Cerebellar nuclear complex (tissue), 1 donor: ENCODE measurements at places on chromosomes 1 and 21.
A peak's percentile ranks its signal among the peaks of the same experiment; 100 is the strongest.

DNA sequence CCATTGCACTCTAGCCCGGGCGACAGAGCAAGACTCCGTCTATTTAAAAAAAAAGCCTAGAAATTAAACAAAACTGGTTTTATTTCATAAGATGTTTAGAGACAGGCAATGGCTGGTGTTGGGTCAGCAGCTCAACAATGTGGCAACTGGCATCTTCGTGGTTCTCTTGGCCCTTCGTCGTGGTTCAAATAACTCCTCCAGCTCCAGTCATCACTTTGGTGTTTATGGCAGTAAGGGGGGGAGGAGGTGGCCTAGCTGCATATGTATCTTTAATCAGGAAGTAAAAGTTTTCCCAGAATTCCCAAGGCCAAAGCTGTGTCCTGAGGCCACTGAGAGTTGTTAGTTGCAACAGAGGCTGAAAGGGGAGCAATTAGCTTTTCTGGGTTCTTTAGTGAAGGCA lies 13.0 kb upstream of the LTN1 start:
- DNase-seq, result no peak

- DNase-seq, result no peak
Observed at GRCh38 chr1:109823543-109824348, 60.0 kb upstream of the EPS8L3 start.

- no peak for DNase-seq
Observed at GRCh38 chr1:53354119-53354518, 26.2 kb upstream of the LRP8 start.

DNA sequence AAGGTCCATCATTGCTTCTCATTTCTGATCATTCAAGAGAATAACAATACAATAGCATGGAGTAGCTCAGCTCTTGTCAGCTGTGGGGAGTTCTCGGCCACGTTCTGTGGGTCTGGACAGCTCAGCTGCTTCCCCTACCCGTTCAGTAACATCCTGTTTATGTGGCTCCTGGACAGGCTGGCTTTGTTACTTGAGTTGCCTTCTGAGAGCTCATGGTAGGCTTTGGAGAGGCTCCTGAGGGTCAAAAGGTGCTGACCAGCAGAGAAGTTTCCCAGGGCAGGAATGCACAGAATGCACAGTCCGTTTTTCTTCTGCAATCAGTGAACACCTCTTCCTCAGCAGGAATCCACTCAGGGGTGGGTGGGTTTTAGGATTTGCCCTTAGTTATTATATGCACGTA lies 36.0 kb downstream of the KAZN start:
- no peak for DNase-seq

GRCh38 chr21:28633839-28634555 lies 358.7 kb downstream of the LTN1 start:
- no peak for DNase-seq

GRCh38 chr1:15029786-15030185 lies 123.8 kb upstream of the TMEM51 start:
- DNase-seq, result no peak

- DNase-seq, result no peak
Observed at GRCh38 chr21:34791776-34792503, 123.1 kb downstream of the CLIC6 start.

DNA sequence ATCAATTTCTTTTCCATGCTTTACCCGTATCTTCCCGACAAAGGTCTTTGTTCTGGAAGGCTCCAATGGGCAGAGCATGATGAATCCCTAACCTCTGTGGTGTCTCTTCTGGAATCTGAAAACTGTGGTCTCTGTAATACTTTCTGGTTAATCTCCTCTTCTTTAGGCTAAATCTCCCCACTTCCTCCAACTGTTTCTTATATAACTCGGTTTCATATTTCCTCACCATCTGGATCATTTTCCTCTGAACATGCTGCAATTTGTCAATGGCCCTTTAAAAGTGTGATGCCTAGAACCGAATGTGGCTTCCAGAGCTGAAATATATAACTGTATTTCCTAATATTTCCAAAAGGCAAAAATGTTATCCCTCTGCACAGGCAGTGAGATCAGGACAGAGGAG lies 66.1 kb downstream of the ALG14 start:
- DNase-seq, result no peak

DNA sequence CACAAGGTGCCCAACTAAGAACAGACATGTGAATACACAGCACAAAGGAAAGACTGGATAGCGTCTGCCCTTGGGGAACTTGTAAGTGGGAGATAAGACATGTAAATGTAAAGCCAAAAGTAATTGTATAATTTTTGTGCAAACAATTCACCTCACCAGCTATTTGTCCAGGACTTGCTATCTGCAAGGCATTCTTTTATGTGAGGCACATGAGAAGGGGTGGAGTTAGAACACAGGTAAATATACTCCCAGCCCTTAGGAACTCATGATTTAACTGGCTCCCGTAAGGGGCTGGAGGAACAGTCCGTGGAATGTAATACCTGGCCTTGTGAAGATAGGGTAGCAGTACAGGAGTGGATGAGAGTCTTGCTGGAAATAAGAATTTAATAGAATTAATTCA lies 61.3 kb downstream of the CDK18 start:
- no peak for DNase-seq

DNA sequence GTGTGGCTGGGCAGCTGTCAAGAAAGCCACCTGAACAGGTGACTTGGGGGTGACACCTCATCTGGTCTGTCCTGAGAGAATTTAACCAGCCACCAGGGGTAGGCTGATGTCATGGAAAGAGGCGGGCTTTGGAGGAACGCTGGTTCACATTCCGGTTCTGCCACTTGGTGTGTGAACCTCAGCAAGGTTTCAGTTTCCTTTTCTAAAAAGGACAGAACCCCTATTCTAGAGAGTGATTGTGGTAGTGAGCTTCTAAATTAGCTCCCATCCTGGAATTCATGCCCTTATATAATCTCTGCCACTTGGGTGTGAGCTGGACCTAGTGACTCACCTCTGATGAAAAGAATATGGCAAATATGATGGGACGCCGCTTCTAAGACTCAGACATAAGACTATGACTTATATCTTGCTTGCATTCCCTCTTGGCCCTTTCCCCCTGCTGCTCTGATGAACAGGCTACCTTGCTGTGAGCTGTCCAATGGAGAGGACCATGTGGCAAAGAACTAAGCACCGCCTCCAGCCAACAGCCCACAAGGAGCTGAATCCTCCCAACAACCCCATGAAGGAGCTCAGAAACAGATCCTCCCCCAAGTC lies 332.1 kb downstream of the RRAGC start:
- DNase-seq, result no peak

DNA sequence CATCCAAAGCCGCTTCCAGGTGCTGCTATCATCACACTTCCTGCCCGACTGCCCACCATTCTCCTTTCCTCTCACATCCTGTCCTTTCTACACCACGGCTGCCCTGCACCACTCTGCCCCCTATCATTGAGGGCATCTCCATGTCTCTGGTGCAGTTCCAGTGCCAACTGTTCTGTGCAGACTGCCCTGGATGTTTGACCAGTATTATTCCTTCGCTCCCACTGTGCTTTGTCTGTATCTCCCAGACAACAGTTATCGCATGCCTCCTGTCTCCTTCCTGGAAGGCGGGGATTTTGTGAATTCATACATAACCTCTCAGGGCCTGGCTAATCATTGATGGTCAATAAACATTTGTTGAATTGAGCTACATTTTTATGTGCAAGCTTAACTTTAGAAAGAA lies 63.6 kb upstream of the GNG12 start:
- no peak for DNase-seq

DNA sequence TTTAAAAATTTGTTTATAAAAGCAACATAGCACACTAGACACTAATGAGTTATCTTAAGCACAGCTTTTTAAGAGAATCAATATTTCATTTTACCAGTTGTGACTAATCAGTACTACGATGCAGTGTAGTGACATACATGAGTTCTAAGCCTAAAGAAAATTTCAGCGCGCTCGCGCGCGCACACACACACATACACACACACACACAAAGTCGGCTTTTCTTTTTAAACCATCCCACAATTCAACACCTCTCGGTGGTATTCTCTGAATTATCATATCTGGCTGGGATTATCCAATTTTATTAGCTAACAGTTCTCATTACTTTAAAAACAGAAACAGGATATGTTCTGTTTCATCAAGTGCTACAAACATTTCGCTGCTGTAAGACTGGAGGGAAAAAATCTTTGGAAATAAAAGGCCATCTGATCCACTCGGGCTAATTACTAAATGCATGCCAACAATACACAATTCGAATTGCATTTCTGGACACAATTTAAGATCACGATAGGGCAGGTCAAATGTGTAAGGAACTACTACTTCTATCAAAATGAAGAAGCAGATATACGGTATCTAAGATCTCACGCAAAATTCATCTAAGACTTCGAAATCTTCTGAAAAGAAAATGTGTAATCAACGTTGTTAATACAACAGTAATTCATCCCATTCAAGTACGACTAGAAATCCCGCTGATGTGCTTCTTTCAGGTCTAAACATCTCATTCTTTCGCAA lies 1.2 kb downstream of the TUT4 start:
- no peak for DNase-seq

DNA sequence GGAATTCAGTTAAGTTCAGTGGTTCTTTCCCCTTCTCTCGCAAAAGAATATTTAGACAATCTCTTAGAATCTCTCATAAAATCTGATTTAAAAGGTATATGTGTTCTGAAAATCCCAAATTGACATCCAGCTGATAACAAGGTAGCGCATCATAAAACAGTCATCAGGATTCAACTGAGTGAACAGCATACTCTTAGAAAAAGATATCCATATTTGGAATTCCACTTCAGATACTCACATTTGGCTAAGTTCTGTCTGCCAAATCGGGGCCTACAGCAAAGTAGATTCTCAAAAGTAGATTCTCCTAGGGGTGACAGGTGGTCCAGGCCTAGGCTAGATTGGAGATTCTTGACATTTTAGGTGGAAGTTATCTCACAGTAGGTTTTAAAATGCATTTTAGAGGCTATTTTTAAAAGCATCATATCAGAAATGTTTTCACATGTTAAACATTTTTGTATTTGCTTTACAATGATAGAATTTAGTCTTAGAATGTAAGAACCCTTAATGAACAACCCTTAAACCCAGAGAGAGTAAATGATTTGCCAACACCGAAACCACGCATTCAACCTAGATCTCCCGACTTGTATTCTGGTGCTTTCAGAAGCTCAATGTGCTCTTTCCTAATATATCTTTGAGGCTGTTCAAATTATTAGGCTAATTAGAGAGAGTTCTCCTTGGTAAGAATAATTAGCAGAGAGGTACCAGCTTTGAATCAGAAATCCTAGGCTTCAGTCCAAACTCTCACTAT lies 318.9 kb downstream of the LMO4 start:
- no peak for DNase-seq

- DNase-seq, result peak; percentile 34
Observed at GRCh38 chr1:17819129-17819802, 64.1 kb downstream of the ACTL8 start.

- no peak for DNase-seq
Observed at GRCh38 chr1:192521734-192522133, 53.8 kb upstream of the RGS1 start.

DNA sequence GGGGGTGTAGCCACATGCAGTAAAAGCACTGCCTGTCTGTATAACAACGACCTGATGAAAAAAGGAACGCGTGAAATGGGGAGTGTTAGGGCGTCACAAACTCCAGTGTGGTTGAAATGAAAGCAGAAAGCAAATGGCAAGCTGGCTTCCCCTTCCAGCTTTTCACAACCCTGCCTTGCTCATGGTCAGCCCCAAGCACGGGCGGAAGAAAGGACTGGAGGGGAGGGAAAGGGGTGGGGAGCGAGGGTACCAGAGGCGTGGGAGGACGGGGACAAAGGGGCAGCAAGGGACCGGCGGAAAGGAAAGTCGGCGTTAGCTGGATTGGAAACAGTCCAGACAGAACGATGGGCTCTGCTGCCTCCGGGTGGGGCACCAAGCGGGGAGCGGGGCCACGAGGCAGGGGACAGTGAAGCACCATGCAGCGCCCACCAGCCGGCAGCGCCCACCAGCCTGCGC lies 9.6 kb downstream of the VPS26C start:
- no peak for DNase-seq

DNA sequence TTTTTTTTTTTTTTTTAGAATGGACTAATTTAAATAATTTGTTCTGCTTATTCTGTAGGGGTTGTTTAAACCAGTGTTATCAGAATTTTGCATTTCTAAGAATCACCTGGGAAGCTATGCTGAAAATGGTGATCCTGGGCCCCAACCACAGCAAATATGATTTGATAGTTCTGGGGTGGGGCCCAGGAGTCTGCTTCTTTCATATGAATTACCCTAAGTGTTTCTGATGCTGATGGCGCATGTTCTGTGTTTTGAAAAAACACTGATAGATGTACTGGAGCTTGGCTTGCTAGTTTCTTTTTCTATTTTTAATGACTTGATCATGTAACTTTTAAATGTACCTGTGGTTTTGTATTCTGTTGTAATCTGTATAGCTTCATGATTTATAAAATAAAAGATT lies 89.3 kb downstream of the CDC14A start:
- no peak for DNase-seq

GRCh38 chr1:93758842-93759515 lies 77.3 kb upstream of the BCAR3 start:
- DNase-seq, result no peak

- DNase-seq, result no peak
Observed at GRCh38 chr1:43620956-43621355, 29.0 kb upstream of the KDM4A start.

DNA sequence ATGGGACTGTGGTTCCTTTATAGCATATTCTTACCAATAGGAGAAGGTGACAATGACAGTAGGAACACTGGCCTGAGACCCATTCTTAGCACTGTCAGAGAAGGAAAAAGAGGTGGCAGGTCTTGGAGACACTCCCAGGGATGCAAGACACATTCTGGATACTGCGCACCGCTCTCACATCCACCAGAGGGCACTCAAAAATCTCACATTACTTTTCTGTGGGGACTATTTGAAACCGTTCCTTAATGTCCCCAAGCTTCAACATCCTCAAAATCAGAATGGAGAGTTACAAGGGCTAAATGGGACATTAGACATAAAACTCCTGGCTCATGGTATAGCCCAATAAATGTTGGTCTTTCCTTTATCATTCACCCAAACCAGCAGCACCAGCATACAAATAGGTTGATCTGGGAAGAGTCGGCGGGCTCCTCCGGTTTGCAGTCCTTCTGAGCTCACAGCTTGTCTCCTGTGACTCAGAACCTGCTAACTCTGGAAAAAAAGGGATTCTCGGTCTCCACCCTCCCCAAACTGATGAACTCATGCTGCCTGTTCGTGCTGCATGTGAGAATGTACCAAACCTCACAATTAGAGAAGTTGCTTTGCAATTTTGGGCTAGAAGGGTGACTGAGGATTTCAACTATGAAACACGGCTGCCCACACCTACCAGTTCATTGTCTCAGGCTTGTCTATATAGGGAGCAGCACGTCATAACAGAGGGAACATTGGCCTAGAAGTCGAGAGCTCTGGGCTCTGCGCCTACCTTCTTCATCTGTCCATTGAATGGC lies 40.2 kb downstream of the IL12RB2 start:
- no peak for DNase-seq

DNA sequence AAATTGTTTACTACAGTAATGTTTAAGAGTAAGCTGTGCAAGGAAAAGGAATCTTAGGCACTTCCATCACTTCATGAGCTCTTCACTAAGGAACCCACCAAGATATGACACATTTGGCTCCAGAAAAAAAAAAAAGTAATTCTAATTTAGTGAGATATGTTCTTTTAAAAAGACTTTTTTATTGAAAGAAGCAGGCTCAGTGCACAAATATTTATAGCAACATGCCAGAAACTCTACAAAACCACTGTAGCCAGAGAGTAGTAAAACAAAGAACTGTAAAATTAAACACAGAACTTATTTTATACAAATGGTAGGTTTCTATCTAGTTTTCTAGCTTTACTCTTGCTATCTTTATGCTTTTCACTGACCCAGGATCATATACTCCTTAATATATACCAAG lies 434.6 kb upstream of the ADGRL2 start:
- no peak for DNase-seq

GRCh38 chr1:192629612-192630011 lies 6.3 kb upstream of the RGS13 start:
- DNase-seq, result no peak

- no peak for DNase-seq
Observed at GRCh38 chr1:206766251-206766856, 4.2 kb upstream of the IL19 start.
